Right atrium auricular region (tissue), 2 donors: ENCODE measurements at places on chromosomes 6 and 20. TPM values are rescaled to one million over a fixed set of nuclear protein-coding genes. Genes with fewer than 3 reads are reported as not detected.

- DNase-seq: no peak
These were observed 1.5 kb upstream of the PPDPF start for GRCh38 chr20:63518946-63519667.

DNA sequence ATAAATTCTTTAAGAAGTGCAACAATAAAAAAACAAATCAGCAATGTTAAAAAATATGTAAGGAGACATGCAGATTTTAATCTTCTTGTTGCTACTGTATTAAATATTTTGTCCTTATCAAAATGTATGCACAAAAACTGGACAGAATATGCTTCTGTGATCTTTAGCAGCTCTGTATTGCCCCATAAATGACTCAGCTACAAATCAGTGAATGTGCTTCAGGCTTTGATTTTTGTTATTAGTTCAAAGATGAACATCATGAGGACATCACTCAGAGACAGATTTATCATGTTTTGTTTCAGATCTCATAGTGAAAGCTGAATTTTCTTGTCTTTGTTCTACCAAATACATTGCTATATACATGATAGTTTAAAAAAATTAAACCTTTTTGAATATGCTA is 312.4 kb downstream of the GRIK2 start:
- no peak for DNase-seq

DNA sequence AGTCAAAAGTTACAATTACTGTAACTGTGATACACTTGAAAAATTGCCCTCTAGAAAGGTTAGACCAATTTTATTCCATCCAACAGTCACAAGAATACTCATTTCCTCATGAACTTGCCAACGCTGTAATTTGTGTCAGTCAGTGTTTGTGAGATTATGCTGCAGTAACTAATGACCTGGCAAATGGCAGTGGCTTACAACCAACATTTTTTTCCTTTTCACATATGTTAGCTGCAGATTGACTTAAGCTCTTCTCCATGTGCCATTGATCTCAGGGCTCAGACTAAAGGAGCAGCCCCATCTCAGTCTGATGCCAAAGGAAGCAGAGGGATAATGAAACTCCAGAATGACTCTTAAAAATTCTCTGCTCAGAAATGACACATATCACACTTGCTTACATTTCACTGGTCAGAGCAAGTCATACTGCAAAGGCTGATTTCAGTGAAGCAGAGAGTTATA is 92.3 kb upstream of the ELOVL5 start:
- no peak for DNase-seq

DNA sequence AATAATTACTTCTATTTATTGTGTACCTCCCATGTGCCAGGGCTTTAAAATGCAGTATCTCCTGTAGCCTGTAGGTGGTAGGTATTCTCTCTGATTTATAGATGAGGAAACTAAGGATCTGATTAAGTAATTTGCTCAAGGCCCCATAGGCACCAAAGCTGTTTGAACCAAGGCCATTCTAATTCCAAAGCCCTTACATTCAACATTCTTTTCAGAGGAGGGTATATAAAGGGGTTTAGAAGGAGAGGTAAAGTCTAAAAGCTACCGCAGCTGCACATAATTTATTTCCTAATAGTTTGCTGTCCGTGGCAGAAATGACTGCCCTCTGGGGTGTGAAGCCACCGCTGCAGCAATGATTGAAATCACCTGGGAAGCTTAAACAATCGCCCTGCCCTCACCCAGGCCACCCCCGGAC is 95.0 kb upstream of the FAM8A1 start:
- DNase-seq: no peak

PIM1 gene
- 28.0 TPM for total RNA-seq

DNA sequence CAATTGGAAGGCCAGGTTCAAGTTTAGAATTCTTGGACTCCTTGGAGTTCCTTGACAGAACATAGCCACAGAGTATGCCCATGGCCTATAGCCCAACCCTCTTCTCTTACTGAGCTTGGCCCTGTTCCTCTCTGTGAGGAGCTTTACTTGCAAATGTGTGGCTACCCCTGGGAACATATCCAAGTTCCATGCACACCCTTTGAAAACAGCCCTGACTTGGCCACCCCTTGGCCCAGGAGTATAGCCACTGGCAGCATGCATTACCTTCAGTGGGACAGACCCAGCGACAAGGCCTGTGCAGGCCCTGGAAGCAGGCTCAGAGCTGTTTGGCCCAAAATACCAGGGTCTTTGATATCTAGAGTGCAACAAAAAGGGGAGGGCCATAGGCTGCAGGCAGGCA is 19.5 kb upstream of the MAS1 start:
- DNase-seq: no peak

- no peak for DNase-seq
These were observed 45.6 kb upstream of the FOXA2 start for GRCh38 chr20:22629927-22630326.

TRIM40 gene
- total RNA-seq: not detected

TFAP2C gene
- 0.37 TPM for total RNA-seq

CTCFL gene
- total RNA-seq: not detected

DNA sequence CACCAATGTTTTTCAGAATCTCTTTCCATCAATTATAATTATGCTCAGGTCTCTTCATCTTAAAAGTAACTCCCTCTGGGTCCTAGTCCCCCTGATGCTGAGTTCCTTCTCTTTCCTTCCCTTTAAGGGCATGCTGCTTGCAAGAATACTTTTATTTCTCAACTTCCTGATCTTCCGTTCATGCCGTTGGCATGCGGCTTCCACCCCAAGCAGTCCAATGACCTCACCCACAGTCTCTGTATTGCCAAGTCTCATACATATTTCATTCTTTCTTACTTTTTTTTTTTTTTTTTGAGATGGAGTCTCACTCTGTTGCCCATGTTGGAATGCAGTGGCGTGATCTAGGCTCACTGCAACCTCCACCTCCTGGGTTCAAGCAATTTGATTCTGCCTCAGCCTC is 83.5 kb downstream of the NDUFAF5 start:
- DNase-seq: no peak

GRCh38 chr6:136795996-136796395 is 3.7 kb upstream of the MAP3K5 start:
- DNase-seq: no peak

DNA sequence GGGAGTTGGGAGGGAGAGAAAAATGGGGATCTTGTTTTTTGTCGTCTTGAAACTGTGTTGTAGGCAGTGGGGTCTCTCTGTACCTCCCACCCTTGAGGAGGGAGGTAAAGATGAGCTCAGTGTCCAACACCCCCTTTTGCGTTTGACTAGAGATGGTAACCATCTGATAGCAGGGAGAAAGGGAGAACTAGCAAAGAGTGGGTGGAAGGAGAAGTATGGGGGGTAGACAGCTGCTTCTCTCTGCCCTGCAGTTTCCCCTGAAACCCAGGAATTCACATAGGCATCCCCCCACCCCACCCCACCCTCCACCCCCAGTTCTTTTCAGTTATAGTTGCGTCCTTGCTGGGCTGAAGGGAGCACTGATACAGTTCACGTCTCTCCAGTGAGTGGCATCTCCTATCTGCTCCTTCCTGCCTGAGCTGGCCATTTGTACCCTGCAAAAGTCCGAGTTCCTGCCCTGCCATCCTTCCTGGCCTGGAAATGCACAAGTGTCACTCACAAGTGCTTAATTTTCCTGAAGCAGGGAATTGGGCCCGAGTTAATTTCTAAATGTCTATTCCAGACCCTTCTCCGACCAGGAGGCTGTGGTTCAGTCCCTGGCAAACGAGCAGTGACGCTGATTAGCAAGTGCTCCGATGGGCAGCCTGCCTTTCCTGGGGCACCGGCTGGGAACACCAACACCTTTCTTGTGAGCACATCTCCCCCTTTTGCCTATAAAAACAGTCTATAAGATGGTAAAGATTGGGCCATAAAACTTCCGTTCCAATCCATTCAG is 1.5 kb downstream of the SIRPA start:
- no peak for DNase-seq

DNA sequence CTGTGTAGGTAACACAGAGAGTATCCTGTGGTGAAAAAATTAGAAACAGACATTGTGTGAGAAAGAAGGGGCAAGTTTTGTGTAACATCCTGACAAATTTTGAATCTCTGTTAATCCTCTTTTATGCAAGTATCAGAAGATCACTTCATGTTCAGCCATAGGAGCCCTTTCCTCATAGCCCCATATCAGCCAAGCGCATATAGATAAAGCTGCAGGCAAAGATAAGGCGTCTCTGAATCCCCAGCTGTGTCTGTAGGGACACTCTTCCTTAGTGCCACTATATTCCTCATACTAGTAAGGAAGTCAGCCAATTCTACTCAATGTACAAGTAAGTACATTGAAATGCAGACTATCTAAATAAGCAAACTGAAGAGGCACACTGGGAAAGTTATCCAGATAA is 22.3 kb downstream of the HTR1E start:
- DNase-seq: no peak

GRCh38 chr6:149320796-149321195 is 3.3 kb downstream of the TAB2 start:
- DNase-seq: no peak

COL9A1 gene
- total RNA-seq: 0.33 TPM

DNA sequence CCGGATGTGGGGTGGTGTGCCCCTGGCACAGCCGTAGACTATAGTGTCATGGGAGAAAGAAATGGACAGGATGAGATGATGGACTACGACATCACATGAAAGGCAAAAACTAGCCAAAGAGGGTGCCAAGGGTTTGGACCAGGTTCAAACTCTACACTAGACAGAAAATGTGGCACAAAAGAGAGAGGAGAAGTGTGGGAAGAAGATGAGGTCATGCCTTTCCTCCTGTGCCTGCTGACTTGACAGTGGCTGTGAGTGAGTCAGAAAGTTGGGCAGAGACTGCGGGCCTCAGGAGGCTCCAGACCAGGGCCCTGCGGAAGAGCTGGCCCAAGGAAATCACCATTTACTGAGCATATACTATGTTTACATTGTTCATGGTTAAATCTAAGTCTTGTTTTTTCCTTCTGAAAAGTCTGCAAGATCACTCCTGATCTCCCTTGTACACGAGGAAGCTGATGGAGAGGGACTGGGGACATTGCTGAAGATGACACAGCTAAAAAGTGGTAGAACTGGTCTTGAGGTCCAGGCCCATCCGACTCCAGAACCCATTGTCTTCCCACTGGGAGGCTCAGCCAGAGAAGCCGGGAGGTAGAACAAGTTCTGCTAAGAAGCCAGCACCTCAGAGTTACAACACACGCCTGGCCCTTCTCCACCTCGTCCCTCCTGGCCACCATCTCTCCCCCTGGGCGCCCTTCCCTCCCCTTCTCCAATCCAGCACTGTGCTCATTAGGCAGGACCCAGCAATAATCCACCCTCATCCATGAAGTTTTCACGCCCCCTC is 35.6 kb downstream of the CNKSR3 start:
- no peak for DNase-seq

EYA4 gene
- total RNA-seq: 16.2 TPM

GRCh38 chr6:129643176-129643575 is 66.8 kb downstream of the ARHGAP18 start:
- no peak for DNase-seq

BMP7 gene
- 23.0 TPM for total RNA-seq

HINT3 gene
- 16.6 TPM for total RNA-seq

DNA sequence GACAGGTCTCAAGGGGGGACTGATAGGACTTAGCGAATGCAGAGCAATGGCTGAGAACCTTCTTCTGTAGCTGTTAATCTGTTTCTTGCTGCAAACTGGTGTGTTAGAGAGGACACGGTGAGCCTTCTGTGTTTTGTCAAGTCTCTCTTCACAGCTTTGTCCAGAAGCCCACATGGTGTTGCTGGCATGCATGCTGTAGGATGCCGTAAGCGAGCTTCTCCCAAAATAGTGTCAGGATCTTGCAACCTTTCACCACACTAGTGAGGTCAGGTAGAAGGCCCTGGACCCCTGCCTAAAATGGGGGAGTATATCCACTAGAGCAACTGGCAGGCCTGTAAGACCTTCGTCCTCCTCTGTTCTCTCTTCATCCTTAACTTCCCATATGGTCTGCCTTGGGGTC is 51.9 kb upstream of the GLP1R start:
- no peak for DNase-seq

DNA sequence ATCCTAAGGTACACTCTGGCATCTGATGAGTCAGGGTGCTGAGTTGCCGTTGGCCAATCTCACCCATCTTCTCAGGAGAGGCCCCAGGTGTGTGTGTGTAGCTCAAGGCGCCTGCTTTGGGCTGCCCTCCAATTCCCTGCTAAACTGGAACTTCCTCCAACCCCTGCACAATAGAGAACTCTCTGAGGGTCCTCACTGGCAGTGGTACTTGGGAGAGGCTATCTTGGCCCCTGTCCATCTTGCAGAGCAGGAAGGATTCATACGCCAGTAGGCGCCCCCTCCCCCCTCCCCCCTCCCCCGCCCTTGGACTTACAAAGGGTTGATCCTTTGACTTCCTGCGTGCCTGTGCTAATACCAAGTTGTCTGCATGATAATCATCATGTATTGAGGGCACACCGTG is 173.6 kb downstream of the SASH1 start:
- no peak for DNase-seq

MCM9 gene
- 7.9 TPM for total RNA-seq
